Breast epithelium (tissue), 4 donors: ENCODE measurements at places on chromosomes 3 and 15. TPM values are rescaled to one million over a fixed set of nuclear protein-coding genes. Genes with fewer than 3 reads are reported as not detected.

Gene ZBBX
- total RNA-seq: not detected

Gene TRIM59
- 0.64 TPM for total RNA-seq

Gene B3GNT5
- 3.0 TPM for total RNA-seq

Gene TEX55
- total RNA-seq: not detected

Gene CCDC54
- 0.33 TPM for total RNA-seq

Gene SOX14
- not detected for total RNA-seq

Gene CKMT1A
- total RNA-seq: not detected

Gene MITF
- 23.3 TPM for total RNA-seq

Gene ECE2
- total RNA-seq: not detected

Gene PDIA3
- total RNA-seq: 107 TPM

Gene PLSCR2
- total RNA-seq: not detected

Gene TTLL13
- 0.15 TPM for total RNA-seq

Gene VEPH1
- total RNA-seq: 20.9 TPM

Gene EPHA3
- 3.7 TPM for total RNA-seq

Gene ANKUB1
- not detected for total RNA-seq

Gene GPR62
- 0.16 TPM for total RNA-seq

Gene MCF2L2
- total RNA-seq: 0.64 TPM

Gene LHFPL4
- total RNA-seq: not detected

Gene BBX
- total RNA-seq: 95.9 TPM

Gene UROC1
- total RNA-seq: not detected
